ENCODE measurements at places on chromosomes 12 and 14. TPM values are rescaled to one million over a fixed set of nuclear protein-coding genes. Genes with fewer than 3 reads are reported as not detected.

The CMA1 gene
- polyA plus RNA-seq: not detected

The KLHDC2 gene
- 95.7 TPM for polyA plus RNA-seq

The MTA1 gene
- 3.1 TPM for polyA plus RNA-seq

The ADAM21 gene
- not detected for polyA plus RNA-seq

The C12orf76 gene
- 22.2 TPM for polyA plus RNA-seq

The APOF gene
- not detected for polyA plus RNA-seq

The TTC9 gene
- 5.6 TPM for polyA plus RNA-seq

The KCNC2 gene
- not detected for polyA plus RNA-seq

The RCOR1 gene
- polyA plus RNA-seq: 0.51 TPM

The CCND2 gene
- 60.1 TPM for polyA plus RNA-seq

The NTF3 gene
- not detected for polyA plus RNA-seq

The WIF1 gene
- polyA plus RNA-seq: not detected

The KLRD1 gene
- 1.9 TPM for polyA plus RNA-seq

The FGD6 gene
- 0.06 TPM for polyA plus RNA-seq

The MYF5 gene
- not detected for polyA plus RNA-seq

The AQP6 gene
- polyA plus RNA-seq: not detected

The KRT2 gene
- polyA plus RNA-seq: 0.23 TPM

The ARHGAP9 gene
- 177 TPM for polyA plus RNA-seq

The CCDC196 gene
- polyA plus RNA-seq: not detected

The C2CD5 gene
- polyA plus RNA-seq: 12.8 TPM

The TAS2R9 gene
- not detected for polyA plus RNA-seq

The AHNAK2 gene
- polyA plus RNA-seq: not detected

The WNT1 gene
- 0.39 TPM for polyA plus RNA-seq

The KRT79 gene
- polyA plus RNA-seq: not detected

The DHH gene
- polyA plus RNA-seq: not detected

The KLRC3 gene
- not detected for polyA plus RNA-seq

The ADAMTS20 gene
- not detected for polyA plus RNA-seq

The TBX3 gene
- polyA plus RNA-seq: not detected

The SRGAP1 gene
- polyA plus RNA-seq: 0.01 TPM

The CERS5 gene
- 57.1 TPM for polyA plus RNA-seq

The VRTN gene
- polyA plus RNA-seq: not detected

The DTX1 gene
- polyA plus RNA-seq: 1.1 TPM

The FBLN5 gene
- 21.9 TPM for polyA plus RNA-seq

The HOXC12 gene
- not detected for polyA plus RNA-seq

The CAPS2 gene
- 2.7 TPM for polyA plus RNA-seq

The AP4S1 gene
- polyA plus RNA-seq: 9.5 TPM

The CLEC9A gene
- polyA plus RNA-seq: not detected

The C12orf56 gene
- polyA plus RNA-seq: not detected

The ASCL1 gene
- polyA plus RNA-seq: not detected

The VASH1 gene
- 0.16 TPM for polyA plus RNA-seq

The BCL11B gene
- polyA plus RNA-seq: 5.7 TPM

The POTEM gene
- not detected for polyA plus RNA-seq

The PDZRN4 gene
- polyA plus RNA-seq: not detected

All from CD4-positive, CD25-positive, alpha-beta regulatory T cell (primary cell).